ENCODE measurements at places on chromosomes 2 and 18.

DNA sequence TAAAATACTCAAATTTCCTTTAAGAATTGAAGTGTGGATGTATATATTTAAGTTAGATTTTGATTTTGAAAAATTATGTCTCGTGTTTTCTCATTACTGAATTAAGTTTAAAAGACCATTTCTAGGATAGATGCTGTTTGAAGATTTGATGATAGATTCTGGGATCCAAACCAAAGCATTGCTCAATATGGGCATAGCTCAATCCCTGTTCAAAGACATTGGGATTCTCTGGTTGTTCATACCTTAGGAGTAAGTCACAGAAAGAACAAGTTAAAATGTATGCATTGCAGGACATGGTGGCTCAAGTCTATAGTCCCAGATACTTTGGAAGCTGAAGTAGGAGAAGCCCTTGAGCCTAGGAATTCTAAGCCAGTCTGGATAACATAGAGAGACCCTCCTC, 622.3 kb downstream of the ADCYAP1 start:
- no peak for DNase-seq

GRCh38 chr2:24756789-24757188, 36.4 kb downstream of the PTRHD1 start:
- DNase-seq: no peak

DNA sequence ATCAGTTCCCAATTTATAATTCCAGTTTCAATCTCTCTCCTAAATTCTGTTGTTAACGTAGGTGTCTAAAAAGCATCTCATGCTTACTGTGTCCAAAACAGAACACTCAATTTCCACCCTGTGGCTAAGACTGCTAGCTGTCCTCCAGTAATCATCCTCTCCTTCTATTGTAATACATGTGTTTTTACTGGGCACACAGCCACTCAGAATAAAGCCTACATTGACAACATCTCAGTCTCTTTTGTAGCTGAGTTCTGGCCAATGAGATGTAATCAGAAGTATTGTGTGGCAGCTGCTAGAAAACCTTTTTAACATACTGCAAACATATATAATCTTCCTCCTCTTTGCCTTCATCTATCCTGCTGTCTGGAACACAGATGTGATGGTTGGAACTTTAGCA, 29.4 kb upstream of the TSPYL6 start:
- no peak for DNase-seq

- DNase-seq: no peak
These were observed 52.6 kb downstream of the CIB4 start for GRCh38 chr2:26588576-26588975.

GRCh38 chr2:5520463-5520972, 171.7 kb upstream of the SOX11 start:
- peak; percentile 72 for DNase-seq

DNA sequence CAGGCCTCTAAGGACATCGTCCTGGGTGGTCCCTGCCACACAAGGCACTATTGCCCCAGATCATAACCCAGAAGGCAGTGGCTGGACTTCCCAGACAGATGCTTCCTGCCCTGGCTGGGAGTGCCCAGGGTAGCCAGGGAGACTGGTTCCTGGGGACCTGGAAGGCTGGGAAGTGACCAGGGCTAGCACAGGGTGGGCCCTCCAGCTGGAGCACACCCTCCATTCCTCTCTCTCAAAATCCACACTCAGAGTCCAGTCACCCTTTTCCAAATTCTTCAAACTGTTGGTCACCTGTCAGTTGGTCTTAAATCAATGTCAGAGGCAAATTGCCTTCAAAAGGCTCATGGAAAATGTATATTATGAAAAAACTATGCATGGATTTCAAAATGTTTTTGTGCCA, 11.6 kb upstream of the TUBB6 start:
- DNase-seq: no peak

DNA sequence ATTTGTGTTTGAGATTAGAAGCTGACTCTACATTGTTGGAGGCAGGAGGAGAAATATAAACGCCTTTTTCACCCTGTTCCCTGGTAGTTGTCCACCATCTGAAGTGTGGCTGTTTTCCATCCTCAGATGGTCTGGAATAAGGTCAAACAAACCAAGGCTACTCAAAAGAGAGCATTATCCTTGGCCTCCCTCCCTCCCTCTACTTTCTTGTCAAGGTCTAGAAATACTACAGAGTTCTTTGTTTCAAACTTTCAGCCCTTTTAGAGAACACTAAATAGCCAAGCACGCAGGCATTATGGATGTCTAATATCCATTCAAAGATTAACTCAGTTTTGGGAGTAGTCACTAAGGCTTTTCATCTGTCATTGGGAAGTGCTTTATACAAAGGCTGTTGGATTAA, 215.8 kb upstream of the ITGA4 start:
- no peak for DNase-seq

DNA sequence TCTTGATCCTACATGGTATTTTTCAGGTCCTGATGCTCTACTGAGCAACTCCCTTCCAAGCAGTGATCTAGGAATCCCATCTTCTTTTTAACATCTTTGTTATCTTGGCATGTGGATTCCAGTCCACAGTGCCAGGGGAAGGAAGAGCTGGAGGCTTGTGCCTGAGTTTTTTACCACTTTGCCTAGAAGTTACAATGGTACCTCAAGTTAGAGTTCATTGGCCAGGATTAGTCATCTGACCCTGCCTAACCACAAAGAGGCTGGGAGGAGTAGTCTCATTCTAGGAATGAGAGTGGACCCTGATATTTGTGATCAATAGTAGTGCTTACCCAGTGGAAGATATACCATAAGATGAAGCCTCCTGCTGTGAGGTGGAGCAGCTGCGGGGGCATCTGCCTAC, 109.3 kb downstream of the ADCYAP1 start:
- no peak for DNase-seq

- no peak for DNase-seq
These were observed 178.5 kb upstream of the TRIB2 start for GRCh38 chr2:12538138-12538694.

GRCh38 chr2:74817304-74817675, 16.6 kb upstream of the HK2 start:
- DNase-seq: no peak

Measured in stomach (tissue), 19 donors.